ENCODE measurements at places on chromosomes 7 and 10.

DNA sequence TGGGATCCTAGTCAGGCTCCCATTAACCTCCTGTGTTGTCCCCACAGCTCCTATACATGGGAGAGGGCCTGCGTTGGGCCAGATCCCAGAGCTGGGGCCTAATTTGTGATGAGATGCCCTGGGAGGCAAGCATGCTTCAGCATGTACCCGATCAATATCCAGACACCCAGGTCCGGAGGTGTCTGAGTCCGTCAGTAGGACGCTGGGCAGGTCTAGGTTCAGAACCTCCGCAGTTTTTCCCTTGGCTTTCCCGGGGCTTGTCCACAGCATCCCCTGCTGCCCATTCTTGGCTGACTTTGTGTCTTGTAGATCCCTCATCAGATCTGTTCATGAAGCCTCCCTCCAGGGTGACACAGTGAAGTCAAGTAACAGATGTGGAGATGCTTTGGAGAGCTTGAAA is 32.7 kb upstream of the RBAK start:
- no peak for DNase-seq

DNA sequence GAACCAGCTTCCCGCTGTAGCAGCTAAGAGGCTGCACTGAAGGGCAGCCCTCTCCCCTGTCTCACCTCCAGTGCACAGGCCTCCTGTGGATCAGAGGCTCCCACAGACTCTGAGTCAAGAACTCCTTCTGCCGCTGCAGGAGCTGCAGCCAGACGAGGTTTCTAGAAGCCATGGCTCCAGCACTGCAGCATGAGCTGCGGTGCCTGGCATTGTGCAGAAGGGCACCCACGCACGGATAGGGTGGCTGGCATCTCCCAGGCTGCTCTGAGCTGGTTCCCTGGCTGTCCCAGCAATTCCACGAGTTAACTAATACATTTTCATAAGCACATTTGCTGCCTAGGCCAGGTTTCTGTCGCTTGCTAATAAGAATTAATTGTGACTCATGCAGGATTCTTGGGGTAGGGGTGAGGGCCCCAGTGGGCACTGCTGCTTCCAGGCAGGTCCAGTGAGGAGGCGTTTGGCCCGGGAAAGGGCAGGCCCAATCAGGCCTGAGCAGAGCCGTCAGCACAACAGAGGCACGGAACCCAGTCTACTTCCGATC is 594.2 kb downstream of the DNAJB6 start:
- no peak for DNase-seq

GRCh38 chr7:17477182-17477581 is 178.7 kb downstream of the AHR start:
- DNase-seq = no peak

DNA sequence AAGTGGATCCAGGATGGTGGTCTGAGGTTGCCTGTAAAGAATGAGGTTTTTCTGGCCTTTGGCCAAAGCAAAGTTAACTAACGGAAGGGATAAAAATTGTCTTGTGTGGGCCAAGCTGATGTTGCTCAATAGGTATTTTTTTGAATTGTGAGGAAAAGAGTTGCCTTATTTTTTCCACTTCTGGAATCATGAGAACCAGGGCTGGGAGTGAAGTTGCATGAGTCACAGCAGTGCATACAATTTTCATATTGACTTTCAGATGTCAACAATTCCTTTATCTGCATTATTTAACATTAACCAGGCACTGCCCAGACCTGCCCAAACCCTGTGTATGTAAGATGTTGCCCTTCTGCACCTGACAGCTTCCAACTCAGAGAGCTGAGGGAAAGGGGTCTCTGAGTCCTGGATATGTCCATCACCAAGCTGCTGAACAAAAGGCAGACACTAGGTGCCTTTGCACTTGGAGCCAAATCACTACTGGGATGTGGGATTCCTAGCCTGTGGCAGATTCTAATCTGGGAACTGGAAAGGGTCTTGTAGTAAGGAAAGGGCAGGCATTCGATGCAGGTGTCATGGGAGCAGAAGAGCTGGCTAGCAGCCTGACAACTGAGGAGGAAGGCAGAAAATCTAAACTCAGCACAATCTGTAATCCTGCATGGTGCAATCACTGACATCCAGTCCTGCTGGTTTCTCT is 52.3 kb upstream of the SLC35B4 start:
- DNase-seq = peak; percentile 86

DNA sequence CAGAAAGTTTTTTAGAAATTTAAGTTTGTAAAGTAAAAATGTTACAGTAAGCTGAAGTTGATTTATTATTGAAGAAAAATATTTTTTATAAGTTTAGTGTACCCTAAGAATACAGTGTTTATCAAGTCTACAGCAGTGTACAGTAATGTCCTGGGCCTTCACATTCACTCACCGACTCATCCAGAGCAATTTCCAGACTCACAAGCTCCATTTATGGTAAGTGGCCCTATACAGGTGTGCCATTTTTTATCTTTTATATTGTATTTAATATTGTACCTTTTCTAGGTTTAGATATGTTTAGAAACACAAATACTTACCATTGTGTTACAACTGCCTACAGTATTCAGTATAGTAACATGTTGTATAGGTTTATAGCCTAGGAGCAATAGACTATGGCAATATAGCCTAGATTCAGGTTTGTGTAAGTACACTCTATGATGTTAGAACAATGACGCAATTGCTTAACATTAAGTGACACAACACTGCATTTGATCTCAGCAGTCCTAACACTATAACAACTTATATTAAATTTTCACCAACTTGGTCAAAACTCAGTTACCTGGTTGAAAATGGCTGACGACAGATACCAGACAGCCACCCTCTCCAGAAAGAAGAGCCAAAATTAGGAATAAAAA is 45.7 kb downstream of the HIBADH start:
- DNase-seq = no peak

DNA sequence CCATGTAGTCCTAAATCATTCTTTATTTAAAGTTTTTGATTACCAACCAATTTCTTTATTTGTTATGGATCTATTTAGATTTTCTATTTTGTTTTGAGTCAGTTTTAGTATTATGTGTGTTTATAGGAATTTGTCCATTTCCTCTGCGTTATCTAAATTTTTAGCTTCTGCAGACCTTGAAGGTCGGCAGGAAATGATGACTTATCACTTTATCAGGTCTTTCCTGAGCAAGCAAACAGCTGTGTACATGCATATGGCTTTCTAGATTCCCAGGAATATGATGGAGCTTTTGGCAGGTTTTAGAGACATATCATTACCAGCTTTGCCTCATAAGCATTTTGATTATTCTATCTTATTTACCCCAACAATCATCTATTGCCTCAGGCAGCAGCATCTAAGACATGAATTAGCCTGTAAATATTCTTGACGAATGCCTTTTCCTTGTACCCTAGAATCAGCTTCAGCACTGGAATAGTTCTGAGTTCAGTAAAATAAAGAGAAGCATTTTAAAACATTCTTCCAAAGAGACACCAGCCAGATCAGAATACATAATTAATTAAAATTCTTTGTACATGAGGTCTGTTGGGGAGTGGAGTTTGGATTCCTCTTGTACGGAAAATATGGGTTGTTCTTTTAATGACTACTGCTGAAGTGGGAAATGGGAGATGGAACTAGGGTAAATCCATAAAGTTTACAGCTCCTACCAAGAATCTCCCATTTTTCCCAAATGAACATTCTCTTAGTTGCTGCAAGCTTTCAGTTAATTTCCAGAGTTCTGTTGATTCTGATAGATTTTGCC is 408.8 kb upstream of the SEMA3C start:
- DNase-seq = peak; percentile 75

- DNase-seq = peak; percentile 3
These were observed 662 bp downstream of the DNAJC2 start for GRCh38 chr7:103343758-103344452.

DNA sequence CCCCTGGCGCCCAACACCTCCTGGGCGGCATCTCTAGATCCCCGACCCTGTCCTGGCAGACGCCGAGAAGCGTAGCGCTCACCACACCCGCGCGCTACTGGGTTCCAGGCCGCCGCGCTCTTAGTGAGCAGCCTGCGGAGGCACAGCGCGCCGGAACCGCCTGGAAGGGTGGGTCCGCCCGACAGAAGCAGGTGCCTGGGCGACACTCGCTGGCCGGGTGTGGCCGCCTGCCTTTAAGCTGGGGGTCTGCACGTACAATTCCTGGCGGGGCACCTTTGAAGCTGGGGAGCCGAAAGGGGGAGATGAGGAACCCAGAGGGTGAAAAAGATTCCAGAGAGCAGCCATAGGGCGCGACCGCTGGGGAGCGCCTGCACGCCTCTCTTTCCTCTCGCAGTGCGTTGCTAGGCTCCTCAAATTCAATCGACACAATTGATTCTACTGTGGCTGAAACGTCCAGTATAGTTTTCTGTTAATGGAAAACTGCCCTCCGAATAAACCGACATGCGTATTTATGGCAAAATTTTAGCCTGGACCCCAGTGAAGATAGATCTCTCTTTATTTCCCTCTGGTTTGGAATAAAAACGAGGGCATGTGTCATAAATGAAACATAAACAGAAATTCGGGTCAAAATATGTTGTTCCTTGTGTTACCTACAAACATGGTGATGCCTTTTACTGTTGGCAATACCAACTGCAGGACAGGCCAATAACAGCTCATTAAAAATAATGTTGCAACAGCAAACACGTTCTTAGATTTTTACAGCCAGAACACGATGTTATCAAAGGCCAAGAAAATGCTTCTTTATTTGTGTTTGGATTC is 4.6 kb downstream of the HMX3 start:
- no peak for DNase-seq

DNA sequence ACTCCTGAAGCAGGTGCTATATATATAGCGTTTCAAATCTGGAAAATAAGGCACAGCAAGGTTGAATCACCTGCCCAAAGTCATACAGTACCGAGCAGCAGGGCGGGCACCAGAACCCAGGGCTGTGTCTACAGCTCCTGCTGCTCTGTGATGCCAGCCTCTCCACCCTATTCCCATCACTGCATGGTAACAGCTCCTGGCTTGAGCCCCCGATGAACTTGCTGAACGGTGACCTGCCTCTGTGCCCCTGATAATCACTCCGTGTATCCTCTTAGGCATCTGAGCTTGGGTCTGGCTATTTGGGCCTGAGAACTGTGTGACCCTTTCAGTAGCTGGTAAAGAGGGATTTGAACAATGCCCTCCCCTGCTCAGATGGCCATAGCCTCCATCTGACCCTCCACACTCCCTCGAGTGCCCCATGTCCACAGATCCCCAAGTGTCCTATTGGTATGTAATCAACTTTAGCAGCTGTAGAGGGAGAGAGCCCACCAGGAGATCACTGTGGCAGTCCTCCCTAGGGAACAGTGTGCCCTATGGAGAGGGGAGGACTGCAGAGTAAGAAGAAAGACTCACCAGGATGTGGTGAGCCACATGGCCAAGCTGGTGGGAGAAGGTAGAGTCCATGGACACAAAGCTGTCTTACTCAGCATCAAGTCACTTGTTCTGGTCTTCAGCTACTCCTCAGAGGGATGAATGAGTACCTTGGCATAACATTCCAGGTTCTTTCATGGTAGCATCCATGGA is 1.1 kb upstream of the ARHGAP22 start:
- no peak for DNase-seq

- no peak for DNase-seq
These were observed 72.4 kb upstream of the LRRC17 start for GRCh38 chr7:102840404-102840803.

DNA sequence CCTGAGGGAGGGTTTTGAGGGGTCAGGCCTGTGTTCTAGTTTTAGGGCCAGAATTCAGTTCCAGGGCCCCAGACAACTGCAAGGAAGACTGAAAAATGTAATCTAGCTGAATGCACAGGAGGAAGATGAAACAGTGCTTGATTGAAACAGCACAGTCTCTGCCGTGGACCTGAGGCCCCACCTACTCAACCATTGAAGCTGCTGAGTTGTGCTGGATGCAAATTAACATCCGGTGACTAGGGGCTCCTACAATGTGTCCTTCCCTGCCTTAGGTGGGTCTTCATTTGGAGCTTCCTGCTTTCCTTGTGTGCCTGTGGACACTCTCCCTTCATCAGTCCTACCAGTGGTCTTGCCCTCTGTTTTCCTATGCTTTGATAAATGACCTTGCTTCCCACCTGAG is 5.7 kb downstream of the GLRX3 start:
- no peak for DNase-seq

DNA sequence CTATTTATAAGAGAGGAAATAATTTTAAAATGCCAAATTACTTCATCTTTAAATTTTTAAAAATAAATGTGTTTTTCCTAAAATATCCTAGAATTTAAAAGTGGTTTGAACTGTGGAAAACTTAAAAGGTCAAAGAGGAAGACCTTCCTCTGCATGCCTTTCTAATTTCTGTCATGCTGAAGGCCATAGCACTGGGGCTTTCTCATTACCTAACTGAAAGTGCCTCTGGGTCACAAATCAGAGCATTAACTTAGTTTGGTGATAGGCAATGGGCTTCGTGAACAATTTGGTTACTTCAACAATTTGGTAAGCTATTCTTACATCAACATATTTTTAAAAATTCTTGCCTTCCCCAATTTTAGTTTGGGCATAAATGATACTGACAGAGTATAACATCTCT is 100.2 kb upstream of the SAMD8 start:
- no peak for DNase-seq

GRCh38 chr7:149664176-149664575 is 109.2 kb downstream of the ZNF467 start:
- no peak for DNase-seq

DNA sequence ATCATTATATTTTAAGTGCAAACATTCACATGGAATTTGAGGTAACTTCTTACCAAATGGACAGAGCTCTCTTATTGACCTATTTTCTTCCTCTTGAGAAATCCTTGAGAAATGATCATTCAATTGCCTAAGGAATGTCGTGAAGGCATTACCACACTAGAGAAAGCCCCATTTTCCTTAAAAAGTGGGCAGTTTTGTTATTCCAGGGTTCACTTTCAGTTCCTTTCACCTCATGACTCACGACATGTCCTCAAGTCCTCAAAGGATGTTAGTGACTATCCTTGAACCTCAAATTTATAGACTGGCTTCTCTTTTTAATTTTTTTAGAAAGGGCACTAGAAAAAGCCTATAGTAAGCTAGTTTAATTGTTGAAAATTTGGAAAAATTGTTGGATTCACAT is 40.4 kb upstream of the SMIM30 start:
- DNase-seq = no peak

- peak; percentile 100 for DNase-seq
These were observed 6.4 kb downstream of the MAFK start for GRCh38 chr7:1536743-1537534.

DNA sequence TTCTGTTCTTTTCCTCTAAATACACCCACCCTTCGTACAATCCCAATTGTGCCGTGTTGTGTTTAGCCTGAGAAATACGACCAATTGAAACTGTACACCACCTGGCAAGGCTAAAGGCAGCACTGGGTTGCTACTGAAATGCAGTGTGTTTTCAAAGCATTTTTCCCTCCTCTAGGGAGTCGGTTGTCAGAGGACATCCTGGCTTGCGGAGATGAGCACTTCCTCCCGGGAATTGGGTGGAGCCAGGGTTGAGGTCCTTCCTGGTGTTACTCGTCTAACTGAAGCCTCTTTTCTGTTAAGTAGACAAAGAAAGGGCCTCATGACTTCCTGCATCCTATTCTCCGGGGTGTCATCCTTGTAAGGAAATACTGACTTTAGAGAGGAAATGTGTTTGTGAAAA is 133.5 kb downstream of the MTPAP start:
- no peak for DNase-seq

DNA sequence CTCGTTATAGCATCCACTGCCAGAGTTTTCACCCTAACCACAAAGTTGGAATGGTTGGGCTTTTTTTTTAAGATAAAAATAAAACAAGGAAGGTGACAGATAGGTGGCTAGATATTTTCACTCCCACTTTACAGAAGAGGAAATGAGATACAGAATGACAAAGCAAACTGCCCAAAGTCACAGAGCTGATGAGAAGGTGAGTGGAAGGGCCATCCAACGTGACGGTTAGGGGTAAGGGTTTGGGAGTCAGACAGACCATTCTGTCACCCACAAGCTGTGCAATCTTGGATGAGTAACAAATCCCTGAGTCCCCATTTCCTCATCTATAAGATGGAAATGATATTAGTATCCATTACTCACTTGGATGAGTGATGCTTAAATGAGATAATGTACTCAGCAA is 106.9 kb upstream of the PDLIM1 start:
- DNase-seq = no peak

All from NCI-H226 (cell line).